Stimulated activated CD4-positive, alpha-beta T cell treated with anti-CD3 and anti-CD28 coated beads, Interleukin-12 subunit alpha, Interleukin-12 subunit beta, amount 100 ng/mL, for 24 hours (primary cell): ENCODE measurements at places on chromosomes 2 and 18.

GRCh38 chr2:27442920-27443282 is 720 bp downstream of the KRTCAP3 start:
- DNase-seq, result no peak

DNA sequence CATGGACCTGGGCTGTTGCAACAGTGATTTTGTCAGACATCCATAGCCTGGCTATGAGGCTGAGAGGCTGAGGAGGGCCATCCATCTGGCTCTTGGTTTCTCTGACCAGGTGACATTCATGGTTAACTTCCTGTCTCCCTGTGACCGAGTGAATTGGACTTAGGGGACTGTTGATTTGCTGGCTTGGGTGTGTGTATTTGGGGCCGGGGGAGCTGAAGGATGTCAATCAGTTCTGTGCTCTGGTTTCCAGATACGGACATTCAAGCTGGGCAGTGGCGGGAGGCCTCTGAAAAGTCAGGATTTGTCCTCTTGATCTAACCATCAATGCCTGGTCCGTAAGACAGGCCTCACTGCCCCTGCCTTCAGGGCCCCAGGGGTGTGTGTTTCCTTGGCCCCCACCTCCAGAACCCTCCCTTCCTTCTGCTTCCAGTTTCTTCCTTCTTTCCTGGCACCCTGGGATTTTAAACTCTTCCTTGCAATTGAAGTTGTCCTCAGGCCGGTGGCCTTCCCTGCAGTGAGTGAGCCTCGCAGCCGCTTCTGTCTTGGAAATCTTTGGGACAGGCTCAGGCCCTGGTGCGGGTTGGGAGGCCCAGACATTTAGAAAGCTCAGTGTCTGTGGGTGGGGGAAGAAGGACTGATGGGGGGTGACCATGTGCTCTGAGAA is 54.7 kb upstream of the HAAO start:
- no peak for DNase-seq

- DNase-seq, result no peak
Measured at GRCh38 chr2:46390901-46391395, 88.4 kb upstream of the TMEM247 start.

DNA sequence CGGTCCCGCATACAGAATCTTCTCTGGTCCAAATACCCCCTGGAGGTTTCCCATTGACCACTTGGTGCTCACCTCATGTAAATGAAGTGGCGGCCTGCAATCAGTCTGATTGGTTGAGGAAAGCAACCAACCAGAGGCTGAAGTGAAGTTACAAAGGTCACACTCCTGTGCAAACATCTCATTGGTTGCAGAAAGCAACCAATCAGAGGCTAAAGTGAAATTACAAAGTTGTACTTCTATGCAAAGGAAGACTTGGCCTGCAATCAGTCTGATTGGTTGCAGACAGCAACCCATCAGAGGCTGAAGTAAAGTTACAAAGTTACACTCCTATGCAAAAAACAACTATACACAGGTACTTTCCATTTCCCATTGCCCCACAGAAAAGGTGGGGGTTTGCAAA is 2.5 kb upstream of the SP100 start:
- no peak for DNase-seq

DNA sequence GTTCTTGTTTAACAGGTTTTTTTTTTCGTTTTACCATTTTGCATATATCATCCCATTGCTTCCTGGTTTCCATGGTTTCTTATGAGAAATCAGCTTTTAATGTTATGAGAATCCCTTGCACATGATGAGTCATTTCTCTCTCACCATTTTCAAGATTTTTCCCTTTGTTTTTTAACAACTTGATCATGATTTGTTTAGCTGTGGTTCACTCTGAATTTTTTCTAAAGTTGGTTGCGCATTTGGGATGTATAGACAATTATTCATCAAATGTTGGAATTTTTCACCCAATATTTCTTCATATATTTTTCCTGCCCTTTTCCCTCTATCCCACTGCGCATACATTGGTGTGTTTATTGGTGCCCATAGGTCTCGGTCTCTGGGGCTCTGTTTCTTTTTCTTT is 42.4 kb upstream of the BIN1 start:
- no peak for DNase-seq

DNA sequence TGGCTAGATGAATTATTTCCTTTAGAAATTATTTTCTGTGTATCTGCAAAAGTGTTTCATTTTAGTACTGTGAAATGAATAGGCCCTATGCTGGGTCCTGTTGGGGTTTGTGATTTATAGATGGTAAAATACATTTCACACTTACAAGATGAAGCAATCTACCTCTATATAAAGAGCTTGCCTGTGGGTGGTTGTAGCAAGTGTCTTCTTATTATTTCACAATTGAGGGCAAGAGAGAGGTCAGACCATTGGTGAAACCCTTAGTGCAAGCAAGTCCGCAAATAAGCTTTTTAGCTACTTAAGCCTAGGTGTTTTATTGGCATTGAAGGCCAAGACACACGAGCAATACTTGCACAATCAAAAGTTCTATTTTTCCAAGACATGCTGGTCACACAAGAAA is 153.1 kb downstream of the FMNL2 start:
- DNase-seq, result no peak

GRCh38 chr2:223383315-223383714 is 218.8 kb downstream of the SCG2 start:
- no peak for DNase-seq

DNA sequence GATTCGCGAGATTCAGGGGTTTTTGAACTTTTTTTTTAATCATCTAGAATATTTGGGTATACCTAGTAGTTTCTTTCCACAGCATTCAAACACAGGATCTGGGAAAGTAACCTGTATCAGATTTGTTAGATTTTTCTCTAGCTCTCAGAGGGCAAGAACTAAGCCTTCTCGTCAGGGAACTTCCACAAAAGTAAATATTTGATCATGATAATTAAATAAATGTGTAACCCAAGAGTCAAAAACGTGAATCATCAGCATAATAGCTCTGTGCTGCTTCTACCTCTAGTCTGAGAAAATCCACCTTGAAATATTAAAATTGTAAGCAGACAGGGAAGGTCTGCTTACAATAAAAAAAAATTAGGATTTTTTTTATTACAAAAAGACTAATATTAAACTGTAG is 225.7 kb upstream of the SPOPL start:
- no peak for DNase-seq

DNA sequence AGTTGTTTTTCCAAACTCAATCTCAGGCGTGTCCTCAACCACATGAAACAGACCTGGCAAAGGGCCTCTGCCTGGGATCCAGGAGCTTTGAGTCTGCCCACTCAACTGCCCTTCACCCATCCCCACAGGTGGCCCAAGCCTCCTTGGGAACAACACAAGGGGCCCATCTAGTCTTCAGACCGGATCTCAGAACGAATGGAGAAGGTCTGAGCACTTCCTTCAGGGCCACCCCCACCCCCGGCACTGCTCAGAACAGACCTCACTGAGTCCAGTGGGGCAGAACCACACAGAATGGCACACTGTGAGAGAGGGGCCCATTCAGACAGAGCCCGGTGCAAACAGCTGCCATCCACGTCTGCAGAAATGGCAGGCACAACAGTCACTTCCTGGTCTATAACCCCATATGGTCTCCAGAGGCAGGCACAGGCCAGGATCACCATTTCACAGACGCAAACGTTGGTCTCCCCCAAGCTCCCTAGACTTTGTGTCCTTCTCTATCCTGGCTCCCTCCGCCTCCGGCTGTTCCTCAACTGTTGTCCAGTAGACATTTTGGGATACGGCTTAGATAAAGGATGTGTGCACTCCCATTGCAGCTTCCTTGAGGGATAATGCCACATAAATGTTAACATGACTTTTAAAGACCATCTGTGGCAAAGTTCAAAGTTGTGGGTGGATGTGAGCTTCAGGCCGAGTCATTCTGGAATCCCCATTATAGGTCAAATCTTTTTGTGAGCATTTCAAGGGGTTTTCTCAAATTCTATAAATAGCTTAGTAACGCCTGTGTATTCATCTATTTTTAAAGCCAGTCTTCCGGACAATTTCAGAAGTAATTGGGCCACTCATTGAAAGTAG is 149.7 kb downstream of the SMAD7 start:
- DNase-seq, result no peak

- DNase-seq, result no peak
Measured at GRCh38 chr2:206918263-206918662, 21.1 kb upstream of the CPO start.

DNA sequence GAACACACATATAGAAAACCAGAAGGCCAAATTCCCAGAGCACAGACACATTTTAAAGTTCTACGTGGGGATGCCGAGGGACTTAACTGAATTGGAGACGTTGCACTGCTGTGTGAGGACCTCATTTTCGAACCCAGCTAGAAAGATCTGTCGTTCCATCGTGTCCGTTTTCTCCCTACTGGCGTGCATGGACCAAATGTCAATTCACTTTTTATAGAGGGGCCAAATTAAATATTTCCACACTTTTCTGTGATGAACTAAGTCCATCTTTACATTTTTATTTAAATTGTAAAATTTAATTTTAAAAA is 692 bp upstream of the TSHZ1 start:
- no peak for DNase-seq

DNA sequence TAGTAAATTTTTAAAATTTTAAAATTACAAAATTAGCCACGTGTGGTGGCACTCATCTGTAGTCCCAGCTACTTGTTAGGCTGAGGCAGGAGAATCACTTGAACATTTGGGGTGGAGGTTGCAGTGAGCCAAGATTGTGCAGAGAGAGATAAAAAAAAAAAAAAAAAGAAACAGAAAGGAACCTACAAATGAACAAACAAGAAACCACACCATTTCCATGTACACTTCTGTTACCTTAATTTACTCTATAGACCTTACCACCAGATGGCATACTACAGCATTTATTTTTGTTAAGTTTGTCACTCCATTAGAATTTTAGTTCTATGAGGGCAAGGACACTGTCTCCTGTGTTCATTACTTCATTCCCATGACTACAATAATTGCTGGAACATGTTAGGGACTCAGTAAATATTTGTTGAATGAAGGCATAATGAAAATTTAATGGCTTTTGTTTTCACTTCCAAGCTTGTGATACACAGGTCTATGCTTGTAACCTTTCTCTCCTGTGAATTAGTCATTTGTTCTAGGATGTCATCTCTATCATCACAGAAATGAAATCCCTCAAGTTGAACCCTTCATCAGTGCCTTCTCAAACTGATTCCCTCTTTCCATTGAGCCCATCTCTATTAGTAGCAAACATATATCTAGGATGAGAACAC is 76.0 kb downstream of the ARHGAP15 start:
- DNase-seq, result no peak
